ENCODE measurements at places on chromosomes 5 and 9.

- no peak for DNase-seq
Measured at GRCh38 chr5:62477801-62478200, 65.2 kb downstream of the IPO11 start.

GRCh38 chr5:173686950-173687349 lies 70.5 kb upstream of the BOD1 start:
- DNase-seq: no peak

DNA sequence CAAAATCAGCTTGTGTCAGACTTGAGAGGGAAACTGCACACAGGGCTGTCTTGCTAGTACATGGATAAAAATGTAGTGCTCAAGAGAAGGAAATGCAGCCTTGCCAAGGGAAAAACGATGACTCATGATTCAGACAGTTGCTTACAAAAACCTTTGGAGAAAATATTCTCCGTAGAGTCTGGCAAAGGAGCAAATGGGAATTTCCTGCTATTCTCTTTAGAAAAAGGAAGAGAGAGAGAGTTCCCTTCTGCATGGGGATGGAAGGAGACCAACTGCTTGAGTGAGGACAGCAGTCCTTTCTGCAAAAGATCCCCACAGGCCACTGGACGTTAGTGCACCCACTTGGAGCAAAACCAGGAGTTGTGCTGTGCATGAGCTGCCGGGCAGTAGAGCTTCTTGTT lies 7.6 kb downstream of the IFNB1 start:
- DNase-seq: no peak

GRCh38 chr5:171945476-171945875 lies 61.0 kb downstream of the FBXW11 start:
- DNase-seq: no peak

- no peak for DNase-seq
Measured at GRCh38 chr9:26650325-26650724, 242.3 kb downstream of the CAAP1 start.
